ENCODE measurements at places on chromosomes 1 and 21.
A peak's percentile ranks its signal among the peaks of the same experiment; 100 is the strongest.

DNA sequence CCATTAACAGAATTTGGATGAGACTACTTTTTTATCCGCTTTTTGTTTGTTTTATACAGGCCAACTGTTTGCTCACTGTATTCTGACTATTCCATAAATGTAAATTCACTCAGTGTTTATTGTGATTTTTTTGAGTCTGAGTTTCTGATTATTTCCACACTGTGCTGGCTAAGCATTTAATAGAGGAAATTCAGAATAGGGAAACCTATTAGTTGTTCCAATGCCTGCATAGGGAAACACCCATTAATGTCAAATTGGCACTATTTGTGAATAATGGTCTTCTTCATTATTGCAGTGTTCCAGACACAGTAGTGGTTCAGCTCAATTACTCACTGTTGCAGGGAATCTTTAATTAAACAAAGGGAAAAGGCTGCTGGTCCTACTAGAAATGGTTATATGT is 174.7 kb upstream of the SGIP1 start:
- no peak for DNase-seq

GRCh38 chr1:2866422-2867086 is 65.1 kb upstream of the TTC34 start:
- no peak for DNase-seq

DNA sequence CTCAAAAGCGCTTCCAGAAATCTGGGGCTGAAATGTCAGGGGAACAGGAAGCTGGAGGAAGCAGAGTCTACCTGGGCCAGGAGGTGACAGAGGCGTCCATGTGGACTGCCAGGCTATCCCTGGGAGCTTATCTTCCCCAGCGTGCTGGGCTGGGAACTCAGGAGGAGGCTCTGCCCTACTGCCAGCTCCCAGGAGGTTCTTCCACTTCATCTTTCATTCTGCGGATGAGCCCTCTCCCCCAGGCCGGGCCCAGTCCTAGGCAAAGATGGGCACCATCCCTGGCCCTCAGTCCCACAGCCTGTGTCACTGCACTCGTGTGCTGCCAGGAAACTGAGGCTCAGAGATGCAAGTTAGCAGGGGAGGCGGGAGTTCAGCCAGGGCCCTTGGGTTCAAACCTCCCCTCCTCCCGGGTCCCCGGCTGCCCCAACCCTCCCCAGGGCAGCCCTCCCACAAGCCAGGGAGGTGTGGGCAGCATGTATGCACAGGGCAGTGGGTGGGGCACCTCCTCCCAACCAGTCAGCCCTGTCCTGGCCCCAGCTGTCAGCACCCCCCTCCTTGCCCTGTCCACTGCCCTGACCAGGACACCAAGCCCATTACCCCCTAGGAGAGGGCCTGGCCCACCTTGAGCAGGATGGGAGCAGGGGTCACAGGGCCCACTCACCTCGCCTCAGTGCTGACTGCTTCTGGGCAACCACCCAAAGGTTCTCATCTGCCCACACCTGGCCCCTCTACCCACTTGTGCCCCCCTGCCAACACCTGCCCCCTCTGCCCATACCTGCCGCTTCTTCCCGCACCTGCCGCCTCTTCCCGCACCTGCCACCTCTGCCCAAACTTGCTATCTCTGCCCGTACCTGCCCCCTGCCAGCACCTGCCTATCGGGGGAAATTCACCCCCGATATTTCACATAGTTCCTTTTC is 226.0 kb downstream of the NPHP4 start:
- DNase-seq, result no peak

- no peak for DNase-seq
Observed at GRCh38 chr1:178645157-178645807, 79.8 kb upstream of the RALGPS2 start.

DNA sequence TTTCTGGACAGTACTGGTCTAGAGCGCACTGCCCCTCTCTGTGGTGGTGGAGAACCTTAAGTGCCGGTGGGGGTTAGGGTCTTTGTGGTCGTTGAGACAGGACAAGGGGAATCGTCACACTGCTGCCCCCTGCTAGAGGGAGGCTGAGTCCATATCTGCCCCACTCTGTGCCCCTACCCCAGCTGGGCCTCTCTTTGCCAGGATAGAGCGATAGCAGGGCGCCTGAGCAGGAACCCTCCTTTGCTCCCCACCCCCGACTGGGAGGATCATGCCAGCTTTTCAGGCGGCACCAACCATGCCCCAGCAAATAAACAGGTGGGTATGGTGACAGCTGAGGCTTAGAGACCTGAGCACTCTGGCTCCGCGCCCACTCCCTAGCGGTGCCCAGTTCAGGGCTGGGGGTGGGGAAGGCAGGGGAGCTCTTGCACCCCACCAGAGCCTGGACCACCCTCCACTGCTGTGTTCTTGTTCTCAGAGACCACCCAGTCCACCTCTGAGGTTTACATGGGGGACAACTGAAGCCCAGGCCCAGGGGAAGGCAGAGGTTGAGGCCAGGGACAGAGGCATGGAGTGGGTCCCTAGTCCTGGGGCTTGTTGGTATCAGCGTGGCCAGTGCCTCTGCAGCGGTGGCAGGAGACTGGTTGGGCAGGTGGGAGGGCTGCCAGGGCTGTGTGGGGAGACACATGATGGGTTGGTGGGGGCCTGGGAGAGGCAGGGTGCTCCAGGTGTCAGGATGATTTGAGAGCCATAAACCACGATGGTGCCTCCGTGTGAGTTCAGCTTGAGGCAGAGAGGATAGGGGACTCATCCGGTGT is 1.6 kb downstream of the PADI2 start:
- DNase-seq, result no peak

GRCh38 chr1:151165738-151166504 is at the start of the genes LYSMD1 and SCNM1:
TSS of gene LYSMD1 (minus strand) at chr1:151165902. CDS start at chr1:151165258, 644 bp downstream.
TSS of gene SCNM1 (plus strand) at chr1:151166144. CDS start at chr1:151166153, 9 bp downstream.
- DNase-seq, result peak; percentile 99

DNA sequence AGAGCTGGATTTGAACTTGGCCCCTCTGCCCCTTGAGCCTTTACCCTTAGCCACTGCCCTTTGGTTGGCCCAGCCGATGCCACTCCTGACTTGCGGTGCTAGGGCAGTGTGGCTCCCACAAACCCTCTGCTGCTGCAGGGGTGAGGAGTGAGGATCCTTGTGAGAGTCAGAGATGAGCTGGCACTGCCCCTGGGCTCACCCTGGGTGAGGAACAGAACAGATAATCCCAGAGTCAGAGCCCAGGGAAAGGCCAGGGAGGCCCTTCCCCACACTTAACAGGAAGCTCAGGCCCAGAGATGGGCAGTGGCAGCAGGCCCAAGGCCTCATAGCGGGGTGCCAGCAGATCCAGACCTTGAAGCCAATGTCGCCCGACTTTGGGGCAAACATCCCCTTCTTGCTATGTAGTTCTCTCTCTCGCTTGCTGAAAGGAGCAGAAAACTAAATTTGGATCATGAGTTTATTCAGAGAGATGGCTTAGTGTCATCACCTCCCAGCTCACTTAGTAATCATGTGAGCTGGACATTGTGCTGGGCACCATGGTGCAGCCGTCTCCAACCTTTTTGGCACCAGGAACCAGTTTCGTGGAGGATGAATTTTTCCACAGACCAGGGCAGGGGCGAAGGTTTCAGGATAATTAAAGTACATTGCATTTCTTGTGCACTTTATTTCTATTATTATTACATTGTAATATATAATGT is 81.4 kb downstream of the IGSF21 start:
- DNase-seq, result no peak

DNA sequence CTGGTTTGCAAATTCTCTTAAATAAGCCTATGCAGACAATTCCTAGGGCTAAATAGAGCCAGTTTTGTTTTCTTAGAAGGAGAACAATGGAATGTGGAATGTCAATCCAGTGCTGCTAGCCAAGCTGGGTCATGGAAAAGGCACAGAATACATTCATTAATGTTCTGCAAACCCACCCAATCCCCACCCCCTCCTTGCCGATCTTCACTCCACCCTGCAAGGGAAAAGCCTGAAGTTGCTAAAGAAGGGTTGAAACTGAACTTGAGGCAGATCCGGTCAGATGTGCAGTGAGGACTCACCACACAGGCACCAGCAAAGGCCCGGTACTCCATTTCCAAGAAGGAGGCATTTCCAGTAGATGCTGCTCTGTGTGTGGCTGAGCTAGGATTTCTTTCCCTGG is 179.6 kb downstream of the PLPP3 start:
- peak; percentile 15 for DNase-seq

- DNase-seq, result no peak
Observed at GRCh38 chr1:210144736-210145135, 87.9 kb upstream of the SERTAD4 start.

DNA sequence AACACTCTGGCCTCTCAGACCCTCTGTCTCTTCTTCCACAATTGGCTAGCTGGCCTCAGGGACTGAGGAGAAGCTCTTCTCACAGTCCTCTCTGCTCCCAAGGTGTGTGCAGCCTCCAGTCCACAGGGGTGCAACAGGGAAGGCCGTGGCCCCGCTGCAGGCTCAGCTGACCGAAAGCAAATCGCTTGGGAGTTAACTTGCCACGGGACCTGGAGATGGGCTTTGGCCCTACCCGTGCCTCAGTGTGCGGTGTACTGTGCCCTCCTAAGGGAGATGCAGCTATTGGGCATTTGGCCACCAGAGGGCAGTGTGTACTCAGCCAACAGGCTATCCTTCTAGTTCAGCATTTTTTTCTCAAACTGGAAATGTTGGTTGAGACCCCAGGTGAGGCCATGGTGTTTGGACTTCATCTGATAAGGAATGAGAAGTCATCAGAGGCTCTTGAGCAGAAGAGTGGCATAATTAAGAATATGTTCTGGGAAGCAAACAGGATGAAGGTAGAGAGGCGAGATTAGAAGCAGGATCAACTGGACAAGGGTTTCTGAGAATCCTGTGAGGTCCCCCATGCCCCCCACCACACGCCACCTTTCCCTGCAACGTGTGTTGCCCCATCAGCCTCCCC is 42.5 kb upstream of the TMEM125 start:
- peak; percentile 76 for DNase-seq

DNA sequence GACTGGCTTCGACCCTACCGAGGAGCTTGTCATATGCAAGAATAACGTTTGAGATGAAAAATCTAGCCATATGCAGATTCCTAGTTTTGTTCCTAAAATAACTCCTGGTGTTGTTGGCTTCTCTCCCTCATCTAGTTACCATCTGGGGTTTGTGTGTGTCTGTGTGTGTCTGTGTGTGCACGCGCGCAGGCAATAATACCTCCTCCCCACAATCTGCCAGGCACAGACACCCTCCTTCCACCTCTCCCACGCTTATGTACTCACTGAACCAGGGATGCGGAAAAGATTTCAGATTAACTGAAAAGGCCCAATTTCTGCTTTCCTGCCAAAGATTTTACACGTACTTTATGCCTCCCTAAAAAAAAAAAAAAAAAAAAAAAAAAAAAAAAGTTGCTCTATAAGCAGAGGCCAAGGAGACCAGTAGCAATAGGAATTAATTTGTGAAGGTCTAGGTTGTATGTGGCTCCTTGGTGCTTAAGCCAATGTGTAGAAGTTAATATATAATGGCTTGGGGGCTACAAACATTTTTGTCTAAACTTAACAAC is 452.7 kb downstream of the NUF2 start:
- DNase-seq, result no peak

- DNase-seq, result peak; percentile 58
Observed at GRCh38 chr1:198809247-198809646, 170.4 kb downstream of the PTPRC start.

- no peak for DNase-seq
Observed at GRCh38 chr1:39895731-39896480, 5.8 kb downstream of the MYCL start.

DNA sequence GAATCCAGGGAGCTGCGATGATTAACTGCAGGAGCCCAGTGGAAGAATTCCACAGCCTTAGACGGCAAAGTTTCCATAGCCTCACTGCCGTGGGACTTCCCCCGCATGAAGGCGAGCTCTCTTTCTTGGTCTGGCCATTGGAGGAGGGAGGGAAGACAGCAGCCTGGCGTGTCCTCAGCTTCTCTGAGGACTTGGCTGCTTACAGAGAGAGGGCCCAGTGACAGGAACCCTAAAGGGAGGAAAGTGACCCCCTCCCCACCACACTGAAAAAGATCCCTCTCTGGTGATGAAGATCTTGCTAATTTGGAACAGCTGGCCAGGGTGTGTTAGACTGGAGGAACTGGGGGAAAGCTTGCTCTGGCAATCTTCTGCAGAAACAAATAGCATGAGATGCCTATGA is 41.0 kb downstream of the ATP2B4 start:
- peak; percentile 39 for DNase-seq

DNA sequence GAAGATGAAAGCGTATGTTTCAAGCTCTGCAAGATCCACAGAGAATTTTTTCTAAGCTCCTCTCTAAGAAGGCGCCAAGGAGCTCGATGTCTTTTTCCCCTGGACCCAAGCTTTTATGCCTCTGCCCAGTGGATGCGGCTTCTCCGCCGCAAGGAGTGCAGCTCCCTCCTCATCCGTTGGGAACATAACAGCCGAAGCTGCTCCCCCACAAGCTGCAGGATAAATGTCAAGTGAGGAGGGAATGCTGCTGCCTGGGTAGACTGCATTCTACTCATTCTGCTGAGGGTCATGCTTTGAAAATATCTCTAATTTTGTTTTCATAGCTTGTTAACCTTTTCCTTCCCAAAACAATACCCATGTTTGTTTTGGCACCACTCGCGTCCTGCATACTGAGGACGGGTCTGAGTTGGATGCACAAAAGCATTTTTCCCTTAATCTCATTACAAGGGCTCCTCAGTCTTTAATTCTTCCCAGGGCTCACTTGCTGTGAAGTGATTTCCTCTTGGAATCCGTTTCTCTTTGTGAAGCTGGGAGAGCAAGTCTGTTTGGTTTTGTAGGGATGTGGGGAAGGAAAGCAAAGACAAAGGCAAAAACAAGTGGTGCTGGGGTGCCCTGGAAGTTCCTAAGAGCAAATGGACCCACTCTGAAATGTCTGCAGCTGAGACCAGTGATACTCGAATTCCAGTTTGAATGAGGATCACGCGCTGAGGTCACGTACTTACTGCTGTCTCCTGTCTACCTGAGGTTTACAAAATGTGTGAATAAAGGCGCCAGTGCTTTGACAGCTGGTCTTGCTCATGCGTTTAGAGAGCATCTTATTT is 134.0 kb upstream of the IRF2BP2 start:
- peak; percentile 88 for DNase-seq

DNA sequence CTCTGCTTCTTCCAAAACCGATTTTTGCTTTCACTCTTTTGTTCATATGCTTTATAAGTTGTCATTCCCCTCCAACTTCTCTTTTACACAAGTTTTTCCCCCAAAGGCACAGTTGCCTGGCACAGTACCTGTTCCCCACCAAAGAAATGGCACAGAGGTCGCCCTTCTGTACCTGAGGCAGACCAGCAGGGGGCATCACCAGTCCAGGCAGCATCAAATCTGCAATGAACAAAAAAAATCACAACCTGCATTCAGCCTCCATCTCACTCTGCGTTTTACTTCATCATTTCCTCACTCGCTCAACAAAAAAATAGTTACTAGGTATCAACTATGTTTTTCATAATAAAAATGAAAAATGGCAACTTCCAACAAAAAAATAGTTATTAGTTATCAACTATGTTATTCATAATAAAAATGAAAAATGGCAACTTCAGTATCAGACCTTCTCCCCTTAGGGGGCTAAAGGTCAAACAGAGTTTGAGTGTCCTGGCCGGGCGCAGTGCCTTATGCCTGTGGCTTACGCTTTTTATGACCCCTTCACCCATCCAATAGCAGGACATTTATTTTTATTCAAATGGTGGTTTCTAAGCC is 4.1 kb downstream of the EIF2D start:
- peak; percentile 53 for DNase-seq

DNA sequence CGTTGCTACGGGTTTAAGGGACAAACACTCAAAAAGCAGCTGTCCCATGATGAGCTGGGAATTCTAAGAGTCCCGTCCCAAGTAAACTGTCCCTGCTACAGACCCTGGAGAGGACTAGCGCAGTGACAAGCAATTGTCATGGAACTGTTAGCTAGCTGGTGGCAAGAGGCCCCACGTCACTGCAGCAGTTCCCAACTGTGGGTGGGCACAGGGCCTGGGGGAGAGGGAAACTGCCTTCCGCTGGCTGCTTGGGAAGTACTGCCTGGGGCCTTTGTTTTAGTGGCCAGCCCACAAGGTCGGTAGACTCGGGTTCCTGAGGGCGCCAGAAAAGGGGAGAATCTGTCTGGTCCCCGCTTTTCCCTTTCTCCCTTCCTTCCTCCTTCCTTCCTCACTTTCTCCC is 97.4 kb downstream of the LACTBL1 start:
- no peak for DNase-seq

Data from EH (cell line).